ENCODE measurements at places on chromosomes 7 and 10.

DNA sequence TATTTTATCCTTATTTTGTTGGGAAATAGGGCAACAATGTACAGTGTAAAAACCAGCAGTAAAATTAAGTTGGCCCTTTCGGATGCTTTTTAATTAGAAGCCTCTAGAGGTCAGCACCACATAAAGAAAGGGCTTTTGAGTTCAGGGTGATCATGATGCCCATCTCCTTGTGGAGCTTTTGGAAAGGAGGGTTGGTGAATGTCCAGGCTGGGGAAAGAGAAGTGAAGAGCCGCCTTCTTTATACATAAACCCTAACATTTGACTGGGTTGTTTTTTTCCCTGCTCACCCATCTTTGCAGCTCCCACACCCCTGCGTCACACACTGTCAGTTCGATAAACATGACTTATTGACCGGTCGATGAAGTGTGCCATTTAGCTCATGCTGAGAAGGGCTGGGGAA lies 29.8 kb downstream of the MTURN start:
- DNase-seq, result no peak

DNA sequence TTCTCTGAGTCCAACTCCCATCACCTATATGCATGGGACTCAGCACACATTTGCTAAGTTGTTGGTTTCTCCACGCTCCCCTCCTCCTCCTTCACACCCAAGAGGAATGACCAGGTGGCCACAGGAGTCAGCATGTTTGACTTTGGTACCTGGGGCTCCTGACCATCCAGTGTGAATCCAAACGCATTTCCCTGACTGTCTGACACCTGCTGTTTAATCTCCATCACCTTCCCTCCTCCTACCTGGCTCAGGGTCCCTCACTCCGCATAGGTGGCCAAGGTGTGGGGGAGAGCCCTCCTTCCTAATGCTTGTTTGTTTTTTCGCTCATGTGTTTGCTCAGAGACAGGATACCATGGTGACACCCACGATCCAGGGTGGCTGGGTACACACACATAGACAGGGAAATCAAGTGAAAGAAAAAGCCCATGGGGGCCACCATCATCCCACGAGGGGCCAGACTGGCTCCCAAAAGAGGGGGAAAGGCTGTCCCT lies 194.9 kb downstream of the KCNMA1 start:
- DNase-seq, result no peak

DNA sequence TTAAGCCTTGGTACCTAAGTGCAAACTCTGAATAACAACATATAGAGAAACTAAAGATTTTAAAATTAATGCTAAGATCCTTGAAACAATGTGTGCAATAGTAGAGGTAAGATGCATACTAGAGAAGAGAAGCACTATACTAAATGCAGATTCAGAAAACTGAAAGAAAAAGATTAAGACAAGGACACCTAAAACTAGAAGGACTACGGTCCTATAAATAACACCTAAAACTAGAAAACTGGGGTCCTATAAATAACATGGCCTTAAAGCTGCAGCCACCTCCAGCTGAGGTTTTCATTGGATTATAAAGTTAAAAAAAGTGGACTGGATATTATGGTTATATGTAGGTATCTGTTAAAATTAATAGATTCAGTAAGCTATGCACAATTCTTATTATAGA lies 320.9 kb downstream of the IPMK start:
- no peak for DNase-seq

- DNase-seq, result no peak
These were observed 43.3 kb downstream of the ZMIZ1 start for GRCh38 chr10:79111846-79112614.

DNA sequence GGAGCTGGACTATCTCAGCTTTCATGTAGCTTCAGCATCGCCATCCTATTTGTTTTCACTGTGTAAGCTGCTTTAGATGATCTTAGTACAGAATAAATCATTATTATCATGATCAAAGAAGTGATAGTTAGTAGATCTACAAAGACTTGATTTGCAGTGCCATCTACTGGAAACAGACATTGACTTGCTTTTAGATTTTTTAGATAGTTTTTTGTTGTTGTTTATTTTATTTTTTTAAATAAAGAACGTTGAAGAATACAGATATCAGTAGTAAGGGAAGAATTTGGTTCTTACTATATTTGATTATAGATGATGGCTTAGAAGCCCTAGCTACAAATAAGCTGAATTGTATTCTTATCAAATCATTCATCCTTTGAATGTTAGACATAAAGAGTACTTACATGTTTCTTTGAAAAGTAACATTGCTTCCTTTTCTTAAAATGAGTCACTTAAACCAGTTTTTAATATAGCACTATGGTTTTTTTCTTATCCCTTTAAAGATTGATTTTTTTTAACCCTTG lies 6.3 kb upstream of the SFMBT2 start:
- no peak for DNase-seq

- DNase-seq, result no peak
These were observed 5.0 kb upstream of the TNRC18 start for GRCh38 chr7:5428478-5429252.

GRCh38 chr7:84261509-84261908 lies 66.9 kb upstream of the SEMA3A start:
- no peak for DNase-seq

All from stimulated activated CD4-positive, alpha-beta T cell treated with anti-CD3 and anti-CD28 coated beads, Interleukin-4, amount 100 ng/mL, for 4 hours (primary cell).